ENCODE measurements at places on chromosomes 3 and 15.

DNA sequence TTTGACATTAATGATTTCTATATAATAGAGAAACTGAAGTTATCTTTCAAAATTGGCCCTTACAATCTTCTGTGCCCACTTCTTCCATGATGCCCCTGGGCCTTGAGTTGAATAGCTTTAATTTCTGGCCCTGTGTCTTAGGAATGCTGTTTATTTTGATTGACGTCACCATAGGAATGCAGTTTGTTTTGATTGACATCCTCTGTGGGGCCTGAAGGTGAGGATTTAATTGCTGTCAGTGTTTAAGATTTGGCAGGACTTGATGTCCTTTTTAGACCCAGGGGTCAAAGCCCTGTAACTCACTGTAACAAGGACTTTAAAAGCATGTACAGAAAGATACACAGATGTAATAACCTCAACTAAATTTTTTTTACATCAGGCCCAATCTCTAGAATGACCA is 83.3 kb downstream of the GLDN start:
- DNase-seq = no peak

DNA sequence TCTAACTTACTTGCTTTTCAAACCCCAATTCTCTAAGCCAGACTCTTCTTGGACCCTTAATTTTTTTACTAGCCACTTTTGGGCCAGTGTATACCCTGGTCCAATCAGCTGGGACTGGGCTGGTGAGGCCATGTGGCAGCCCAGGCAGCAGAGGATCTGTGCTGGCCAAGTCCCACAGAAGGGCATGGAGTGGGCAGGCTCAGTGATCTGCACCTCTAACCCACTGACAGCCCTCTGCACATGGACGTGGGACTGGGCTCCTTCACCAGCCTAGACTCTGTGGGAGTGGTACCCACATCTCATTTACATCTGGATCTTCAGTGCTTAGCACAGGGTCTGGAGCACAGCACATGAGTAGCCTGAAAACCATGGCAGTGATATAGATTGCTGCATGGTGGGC is 56.1 kb upstream of the PRR23C start:
- DNase-seq = no peak

DNA sequence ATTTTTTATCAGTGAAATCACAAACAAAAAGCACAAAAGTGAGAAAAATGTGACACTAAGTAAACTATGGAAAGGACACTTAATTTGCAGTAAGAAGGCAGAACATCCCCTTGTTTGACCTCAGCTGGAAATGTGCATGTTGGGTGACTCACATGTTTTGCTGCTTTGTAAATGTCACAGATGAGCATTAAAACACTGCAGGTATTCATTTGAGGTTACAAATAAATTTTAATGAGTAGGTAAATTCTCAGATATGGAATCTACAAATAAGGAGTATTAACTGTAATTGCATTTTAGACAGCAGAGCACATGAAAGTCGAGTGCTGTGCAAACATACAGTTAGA is 20.3 kb downstream of the CHMP2B start:
- no peak for DNase-seq

DNA sequence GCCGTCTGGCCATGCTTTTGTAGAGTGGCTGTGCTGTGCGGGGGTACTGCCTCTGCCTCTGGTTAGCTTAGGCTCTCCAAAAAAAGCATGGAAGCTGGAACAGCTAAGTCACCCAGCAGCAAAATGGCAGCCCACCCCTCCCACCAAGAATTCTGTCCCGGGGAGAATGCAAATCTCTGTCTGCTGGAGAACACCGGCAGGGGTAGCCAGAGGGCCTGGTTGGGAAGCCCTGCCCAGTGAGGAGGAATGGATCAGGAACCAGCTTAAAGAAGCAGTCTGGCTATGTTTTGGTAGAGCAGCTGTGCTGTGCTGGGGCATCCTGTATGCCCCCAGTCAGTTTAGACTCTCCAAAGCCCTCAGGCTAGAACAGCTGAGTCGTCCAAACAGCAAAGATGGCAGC is 56.2 kb upstream of the PTPRG start:
- no peak for DNase-seq

DNA sequence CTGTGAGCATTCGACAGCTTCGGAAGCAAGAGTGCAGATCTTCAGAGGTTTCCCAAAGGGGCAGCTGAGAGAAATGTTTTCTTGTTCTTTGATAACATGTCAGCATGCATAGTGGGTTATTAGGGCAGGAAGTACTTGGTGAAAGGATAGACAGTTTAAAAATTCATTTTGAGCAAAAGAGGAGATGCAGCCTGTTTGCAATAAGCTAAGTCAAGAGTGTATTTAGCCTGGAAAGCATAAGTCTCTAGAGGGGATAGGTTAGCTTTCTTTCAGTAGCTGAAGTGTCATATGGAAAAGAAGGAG is 7.4 kb downstream of the SLC6A11 start:
- no peak for DNase-seq

DNA sequence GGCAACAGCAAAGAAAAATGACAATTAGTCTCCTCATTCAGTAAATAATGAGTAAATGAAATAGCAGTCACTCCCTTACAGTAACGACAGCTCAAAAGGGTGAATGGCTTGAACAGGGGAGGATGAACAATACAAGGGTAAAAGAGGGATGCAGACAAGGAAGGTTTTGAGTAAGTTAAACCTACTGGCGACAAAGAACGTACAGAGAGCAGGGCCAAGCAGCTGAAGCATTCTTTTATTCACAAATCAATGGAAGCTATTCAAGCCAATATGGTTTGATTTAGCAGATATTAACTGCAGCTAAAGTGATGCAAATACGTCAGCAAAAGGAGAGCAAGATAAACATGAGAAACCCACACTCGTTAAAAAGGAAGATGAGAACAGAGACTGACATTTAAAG is 90.7 kb upstream of the ICE2 start:
- no peak for DNase-seq

DNA sequence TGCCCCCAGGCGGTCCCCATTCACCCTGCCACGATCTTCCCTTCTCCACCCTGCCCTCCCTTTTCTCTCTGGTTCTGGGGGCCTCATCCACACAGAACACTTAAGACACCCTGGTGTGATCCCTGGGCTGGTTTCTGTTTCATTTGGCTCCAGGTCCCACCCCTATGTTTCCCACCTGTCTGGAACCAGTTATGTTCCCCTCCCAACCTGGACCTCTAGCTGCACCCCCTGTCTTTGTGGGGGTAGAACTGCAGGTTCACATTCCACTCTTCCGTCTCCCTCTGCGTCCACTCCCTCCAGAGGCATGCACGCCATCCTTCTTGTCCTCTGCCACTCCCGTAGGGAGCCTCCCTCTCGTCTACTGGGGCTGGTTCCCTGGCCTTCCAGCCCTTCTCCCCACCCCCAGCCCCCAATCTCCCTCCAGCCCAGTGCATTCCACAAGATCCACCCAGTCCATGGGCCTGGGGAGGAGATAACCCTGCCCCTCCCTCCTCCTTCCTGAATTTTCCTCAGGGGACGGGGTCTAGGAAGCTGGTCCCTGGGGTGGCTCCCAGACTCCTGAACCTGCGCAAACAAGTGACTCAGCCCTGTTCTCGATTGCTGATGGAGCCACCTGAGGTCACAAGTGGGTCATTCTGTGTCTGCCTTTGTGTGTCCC is 73.8 kb downstream of the ABTB1 start:
- no peak for DNase-seq

DNA sequence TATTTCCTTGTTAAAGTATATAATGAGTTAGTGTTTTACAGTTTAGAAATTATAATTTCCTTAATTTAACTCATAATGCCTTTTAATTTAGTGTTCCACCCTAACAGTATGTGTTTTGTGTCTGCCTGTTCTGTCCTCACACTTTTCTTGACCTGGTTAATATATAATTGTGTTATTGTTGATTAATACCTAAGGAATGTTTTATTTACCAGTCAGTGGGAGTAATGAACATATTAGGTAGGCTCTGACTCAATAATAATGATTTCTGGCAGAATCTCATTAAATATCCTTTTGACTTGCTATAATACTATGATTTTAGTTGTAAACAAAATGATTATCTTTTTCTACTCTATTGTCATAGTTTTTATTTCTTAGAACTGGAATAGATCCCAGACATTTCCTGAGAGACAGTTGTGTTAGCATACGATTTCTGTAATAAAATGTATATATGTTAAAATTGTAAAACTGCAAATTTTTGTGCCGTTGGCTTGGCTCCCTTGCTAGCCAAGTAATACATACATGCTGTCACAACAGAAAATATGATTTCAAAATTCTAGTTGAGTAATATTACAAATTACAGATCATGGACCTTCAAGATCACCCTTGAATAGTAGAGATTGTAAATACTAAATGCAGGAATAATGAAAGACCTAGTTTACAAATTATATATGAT is 51.9 kb downstream of the RASA2 start:
- DNase-seq = no peak

- DNase-seq = no peak
These were observed 55.7 kb downstream of the GALK2 start for GRCh38 chr15:49225572-49226281.

DNA sequence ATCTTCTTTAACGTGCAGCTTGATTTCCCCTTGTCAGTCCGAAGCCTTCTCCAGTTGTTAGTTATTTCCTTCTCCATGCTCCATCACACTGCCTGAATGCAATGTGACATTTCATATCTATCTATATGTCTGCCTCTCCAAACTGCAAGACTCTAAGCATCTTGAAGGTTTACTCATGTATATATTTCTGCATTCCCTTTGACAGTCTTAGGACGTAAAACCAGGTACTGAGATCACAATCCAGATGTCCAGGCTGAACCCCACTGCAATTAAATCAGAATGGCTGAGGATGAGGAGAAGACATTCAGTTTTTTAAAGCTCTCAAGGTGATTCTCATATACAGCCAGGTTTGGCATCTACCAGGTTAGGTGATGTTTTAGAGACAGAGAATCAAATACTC is 6.1 kb upstream of the SATB1 start:
- no peak for DNase-seq

DNA sequence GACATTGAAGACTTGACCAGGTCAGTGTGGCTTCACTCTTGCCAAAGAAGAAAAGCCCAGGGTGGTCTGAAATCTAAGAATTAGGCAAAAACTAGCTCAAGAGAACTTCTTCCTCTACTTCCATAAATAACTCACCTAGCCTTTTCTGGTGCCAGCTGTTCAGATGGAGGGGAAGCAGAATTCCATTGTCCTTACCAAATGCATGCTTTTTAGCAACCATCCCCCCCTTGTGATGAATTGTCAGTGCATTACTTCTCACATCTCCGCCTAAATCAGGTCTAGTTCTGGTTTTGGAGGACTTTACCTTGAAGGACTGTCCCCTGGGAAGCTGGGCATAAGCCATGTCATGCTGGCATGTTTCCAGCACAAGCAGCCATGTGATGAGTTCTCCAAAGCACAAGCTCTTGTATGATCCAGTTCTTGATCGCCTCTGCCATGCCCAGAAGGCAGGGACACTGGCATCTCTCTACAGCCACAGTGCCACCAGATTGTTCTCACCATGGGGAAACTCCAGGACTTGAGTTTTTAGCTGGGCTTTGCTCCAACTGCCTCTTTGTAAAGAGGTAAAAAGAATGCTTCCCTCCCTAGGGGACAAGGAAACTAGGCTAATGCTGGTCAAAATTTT is 96.4 kb upstream of the IL12A start:
- no peak for DNase-seq

Data from NT2/D1 (cell line).